ENCODE measurements at places on chromosomes 7 and 10.

- no peak for DNase-seq
Observed at GRCh38 chr7:3235322-3235721, 65.7 kb upstream of the SDK1 start.

DNA sequence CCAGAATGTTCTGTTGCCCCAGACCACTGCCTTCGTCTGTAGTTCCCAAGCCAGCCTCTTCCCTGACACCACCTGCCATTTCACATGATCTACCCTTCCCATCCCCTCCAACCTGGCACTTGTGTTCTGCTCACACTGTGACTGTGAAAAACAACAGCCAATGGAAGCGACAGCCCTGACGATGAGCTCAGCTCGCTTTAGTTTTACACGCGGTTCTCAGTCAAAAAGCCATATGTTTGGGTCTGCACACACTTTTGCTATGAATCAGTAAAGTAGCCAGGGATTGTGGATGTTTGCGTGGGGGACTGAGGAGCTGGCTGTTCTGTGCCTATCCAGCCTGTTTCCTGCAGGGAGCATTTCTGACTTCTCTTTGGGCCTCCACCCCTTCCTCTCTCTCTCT is 282.7 kb downstream of the WDR11 start:
- no peak for DNase-seq

GRCh38 chr10:5071411-5072198 is 22.6 kb upstream of the AKR1C3 start:
- DNase-seq, result peak; percentile 96

GRCh38 chr7:102287981-102288278 is 1.3 kb downstream of the SH2B2 start:
- no peak for DNase-seq

DNA sequence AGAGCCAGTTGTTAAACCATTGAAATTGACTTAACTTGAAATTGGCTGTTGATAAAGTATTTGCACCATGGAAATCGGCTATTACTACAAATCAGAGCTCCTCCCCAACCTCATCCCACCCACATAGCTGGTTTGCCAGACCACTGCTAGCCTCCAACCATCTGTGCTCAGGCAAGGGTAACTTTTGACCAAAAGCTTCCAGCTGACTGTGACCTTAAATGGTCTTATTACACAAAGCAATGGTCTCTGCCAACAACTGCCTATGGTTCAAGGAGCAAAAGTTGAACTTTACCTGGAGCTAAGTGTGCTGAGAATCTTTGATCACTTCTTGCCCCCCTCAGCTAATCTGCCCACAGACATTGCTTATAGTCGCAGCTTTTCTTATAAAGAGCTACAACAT is 48.5 kb upstream of the ADRB1 start:
- DNase-seq, result no peak

GRCh38 chr10:128064970-128065580 is 61.1 kb downstream of the MKI67 start:
- no peak for DNase-seq

- DNase-seq, result no peak
Observed at GRCh38 chr10:87658858-87659555, 671 bp upstream of the PAPSS2 start.

DNA sequence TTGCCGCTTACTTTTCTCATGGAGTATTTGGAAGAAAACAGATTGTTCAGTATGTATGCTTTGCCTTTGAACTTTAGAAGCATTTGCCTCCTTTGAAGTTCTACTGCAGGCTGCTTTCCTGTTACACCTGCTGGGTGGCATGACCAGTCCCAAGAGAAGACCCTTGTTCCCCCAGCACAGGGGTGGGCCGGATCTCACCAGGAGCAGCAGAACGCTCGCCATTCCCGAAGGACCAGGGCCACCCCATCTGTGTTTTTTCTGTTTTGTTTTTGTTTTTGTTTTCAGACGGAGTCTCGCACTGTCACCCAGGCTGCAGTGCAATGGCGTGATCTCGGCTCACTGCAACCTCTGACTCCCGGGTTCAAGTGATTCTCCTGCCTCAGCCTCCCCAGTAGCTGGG is 493.6 kb downstream of the PTPRN2 start:
- no peak for DNase-seq

- DNase-seq, result no peak
Observed at GRCh38 chr10:12412666-12413368, 63.5 kb downstream of the CAMK1D start.

GRCh38 chr7:107884066-107884818 is 6.7 kb upstream of the DLD start:
- no peak for DNase-seq

- DNase-seq, result no peak
Observed at GRCh38 chr10:79052291-79053080, 16.3 kb upstream of the ZMIZ1 start.

GRCh38 chr7:50679218-50680007 is 103.3 kb downstream of the GRB10 start:
- peak; percentile 39 for DNase-seq

GRCh38 chr7:98329791-98330373 is 48.4 kb downstream of the BRI3 start:
- no peak for DNase-seq

- no peak for DNase-seq
Observed at GRCh38 chr7:92987538-92987937, 130.2 kb downstream of the SAMD9 start.

- DNase-seq, result no peak
Observed at GRCh38 chr10:89653410-89653869, 8.4 kb upstream of the PANK1 start.

DNA sequence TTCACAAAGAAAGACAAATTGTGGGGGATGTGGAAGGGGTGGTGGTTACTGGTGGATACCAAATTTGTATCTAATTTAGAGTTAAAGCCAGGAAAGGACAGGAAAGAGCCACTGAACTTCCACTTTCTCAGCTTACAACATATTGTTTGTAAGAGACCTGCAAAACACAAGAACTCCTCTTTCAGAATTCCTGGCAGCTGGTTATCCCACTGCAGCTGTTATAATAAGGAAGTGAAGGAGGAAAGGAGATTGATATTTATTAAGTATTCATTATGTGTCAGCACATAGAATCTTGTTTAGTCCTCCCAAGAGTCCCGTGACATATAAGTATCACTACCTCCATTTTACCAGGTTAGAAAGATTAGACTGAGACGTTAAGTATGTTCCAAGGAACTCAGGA is 481.7 kb downstream of the PHTF2 start:
- no peak for DNase-seq

- DNase-seq, result peak; percentile 10
Observed at GRCh38 chr10:32795598-32796183, 162.3 kb downstream of the ITGB1 start.

All from fibroblast of the conjunctiva (primary cell).